IPS DF 6.9 (cell line): ENCODE measurements at places on chromosomes 16 and 17.

- DNase-seq = no peak
Observed at GRCh38 chr16:74788108-74788507, 13.5 kb upstream of the FA2H start.

DNA sequence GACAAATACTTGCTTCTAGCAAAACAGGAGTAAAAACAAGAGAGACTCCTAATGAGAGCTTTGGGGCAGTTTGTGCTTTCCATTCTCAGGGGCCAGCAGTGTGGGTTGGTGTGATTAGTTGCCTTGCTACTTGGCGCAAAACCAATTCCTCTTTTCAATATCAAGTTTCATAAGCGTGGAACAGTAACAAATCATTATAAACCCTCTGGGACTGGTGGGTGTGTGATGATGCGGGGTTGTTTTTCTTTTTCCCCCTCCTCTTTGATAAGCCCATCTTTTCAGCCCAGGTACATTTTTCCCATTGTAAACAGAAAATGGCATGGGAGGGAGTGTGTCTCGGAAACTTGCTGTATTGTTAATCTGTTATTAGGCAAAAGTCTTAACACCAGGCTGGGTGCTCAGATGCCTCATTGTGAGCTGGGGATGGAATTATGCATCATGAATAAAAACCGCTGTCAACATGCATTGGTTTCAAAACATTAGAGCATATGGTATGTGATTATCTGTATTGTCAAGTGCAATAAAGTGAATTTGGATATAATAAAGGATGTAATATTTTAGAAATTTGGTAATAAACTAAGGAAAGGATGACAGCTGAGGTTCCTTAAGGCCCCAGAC, 166.4 kb downstream of the CCDC182 start:
- DNase-seq = no peak

DNA sequence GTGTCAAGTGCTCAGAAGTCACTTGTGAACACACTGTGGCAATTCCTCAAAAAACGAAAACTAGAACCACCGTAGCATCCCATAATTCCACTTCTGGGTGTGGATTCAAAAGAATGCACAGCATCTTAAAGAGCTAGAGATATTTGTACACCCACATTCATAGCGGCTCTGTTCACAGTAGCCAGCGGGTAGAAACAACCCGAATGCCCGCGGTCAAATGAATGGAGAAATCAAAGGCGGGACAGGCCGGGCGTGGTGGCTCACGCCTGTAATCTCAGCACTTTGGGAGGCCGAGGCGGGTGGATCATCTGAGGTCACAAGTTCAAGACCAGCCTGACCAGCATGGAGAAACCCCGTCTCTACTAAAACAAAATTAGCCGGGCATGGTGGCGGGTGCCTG, 337.5 kb downstream of the SEC14L1 start:
- no peak for DNase-seq

DNA sequence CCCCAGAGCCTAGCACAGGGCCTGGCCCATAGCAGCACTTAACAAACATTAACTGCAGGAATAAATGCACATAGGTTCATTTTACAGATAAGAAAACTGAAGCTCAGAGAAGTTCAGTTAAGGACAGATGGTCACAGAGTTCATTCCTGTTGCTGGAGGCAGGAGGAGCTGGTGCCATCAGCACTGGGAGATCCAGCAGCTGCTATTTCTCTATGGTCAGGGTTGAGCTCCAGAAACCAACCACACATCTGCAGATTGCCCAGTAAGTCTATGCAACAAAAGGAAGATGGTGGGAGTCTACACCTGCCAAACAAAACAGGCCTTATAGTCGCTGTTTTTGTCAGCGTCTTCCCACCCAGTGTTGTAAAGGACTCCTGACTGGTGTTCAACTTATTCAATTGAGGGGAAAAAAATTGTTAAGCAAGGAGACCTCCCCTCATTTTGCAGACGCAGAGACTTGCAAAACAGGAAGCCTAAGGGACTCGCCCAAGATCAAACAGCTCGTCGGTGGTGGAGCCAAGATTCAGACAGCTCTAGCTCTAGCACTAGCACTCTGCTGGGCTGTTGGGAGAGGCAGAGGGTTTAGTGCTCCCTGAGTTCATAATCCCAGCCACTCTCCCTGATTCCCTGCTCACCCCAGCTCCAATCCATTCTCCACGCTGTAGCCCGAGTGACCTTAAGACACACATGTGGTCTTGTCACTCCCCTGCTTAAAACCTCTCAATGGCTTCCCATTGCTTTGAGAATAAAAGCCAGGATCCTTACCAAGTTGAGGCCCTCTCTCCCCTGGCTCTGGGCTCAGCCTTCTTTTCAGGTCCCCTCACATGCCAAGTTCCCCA, 9.0 kb downstream of the NOG start:
- no peak for DNase-seq

DNA sequence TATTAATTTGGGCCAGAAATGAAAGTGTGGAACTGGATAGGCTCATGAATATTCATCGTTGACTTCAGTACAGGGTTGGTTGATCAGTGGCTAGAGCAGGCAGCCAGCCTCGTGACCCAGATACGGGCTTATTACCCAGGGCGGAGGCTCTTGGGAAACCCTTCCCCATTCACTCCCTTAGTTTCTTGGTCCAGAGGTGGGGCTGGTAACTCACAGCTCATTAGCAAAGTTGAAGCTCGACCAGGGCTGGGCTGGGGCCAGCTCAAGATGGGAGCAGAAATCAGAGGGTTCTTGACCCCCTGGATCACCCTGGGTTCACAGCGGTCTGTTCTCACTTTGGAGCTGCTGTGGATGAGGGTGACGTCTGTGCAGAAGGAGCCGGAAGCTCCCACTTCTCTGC, 44.6 kb upstream of the GSE1 start:
- DNase-seq = no peak

- no peak for DNase-seq
Observed at GRCh38 chr16:54582631-54583250, 296.2 kb upstream of the IRX3 start.

DNA sequence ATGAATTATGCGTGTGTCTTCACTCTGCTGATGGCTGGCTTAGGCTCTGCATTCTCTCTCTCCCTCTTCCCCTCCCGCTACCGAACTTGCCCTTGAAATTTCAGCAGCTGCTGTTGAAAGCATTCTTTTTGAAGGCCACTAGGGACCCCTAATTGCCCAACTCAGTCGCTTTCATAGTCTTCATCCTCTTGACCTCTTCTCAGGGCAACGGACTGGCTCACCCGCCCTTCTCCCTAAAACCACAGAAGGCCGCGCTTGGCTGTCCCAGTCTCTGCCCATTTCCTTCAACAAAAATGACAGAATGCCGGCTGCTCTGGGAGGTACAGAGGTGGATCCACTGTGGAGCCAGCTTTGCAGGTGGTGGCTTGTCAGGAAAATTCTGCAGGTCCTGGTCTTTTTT, 21.0 kb upstream of the FMNL1 start:
- DNase-seq = no peak

GRCh38 chr16:79792664-79793351, 192.3 kb upstream of the MAF start:
- no peak for DNase-seq
